ENCODE measurements at places on chromosomes 6 and 20.

DNA sequence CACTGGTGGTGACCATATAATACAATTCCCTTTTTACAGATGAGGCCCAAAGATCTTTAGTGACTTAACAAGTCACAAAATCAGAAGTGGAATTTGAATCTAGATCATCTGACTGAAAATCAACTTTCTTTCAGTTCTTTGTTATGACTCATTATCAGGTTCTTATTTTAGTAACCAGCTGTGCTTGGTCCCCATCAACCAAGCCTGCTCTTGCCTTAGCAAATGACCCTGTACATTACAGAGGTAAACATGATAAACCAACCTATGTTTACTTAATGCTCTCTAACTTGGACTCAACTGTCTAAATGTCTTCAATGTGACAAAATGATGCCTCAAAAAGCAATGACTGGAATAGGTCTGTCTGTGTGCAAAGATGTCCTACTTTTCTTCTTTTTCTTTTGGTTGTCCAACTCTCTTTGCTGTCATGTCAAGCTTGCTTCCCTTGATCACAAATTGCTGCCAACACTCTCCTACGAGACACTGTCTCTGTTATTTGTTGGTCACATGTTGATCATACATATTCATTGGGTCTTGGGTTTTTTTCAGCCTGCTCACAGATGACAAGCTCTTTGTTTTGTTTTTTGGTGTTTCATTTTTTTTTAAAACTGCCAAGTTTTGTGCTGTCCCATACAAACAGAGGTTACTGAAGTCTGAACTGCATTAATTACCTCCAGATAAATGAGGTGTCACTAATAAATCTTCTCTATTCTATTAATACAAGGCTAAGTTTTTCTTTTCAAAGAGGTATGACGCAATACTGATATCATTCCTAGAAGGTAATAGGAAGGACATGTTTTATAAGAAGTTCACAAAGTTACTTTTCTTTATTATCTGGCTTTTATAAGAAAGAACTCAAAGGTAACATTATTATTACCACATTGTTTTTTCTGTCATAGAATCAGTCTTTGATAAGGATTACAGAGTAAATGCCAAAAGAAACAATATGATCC, 62.2 kb upstream of the PLN start:
- no peak for DNase-seq

DNA sequence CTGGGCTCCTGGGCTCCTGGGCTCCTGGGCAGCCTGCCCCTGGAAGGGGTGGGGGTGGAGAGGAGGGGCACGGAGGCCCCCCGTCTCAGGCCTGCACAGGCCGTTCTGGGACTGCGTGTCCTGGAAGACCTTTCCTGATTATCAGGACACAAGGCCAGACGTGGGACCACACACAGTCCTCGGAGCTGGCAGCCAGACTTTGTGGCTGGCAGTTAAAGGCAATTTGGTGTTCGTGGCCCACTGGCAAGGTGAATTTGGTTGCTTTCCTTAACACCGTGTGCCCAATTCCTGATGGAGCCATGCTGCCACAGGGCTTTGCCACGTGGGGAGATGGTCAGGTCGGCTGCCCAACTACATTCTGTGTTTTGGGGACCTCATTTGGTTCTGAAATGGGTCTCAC, 113.5 kb downstream of the SMOC2 start:
- no peak for DNase-seq

GRCh38 chr6:14786455-14786854, 459.4 kb upstream of the JARID2 start:
- DNase-seq: no peak

GRCh38 chr6:20325641-20326421, 75.8 kb upstream of the E2F3 start:
- no peak for DNase-seq

DNA sequence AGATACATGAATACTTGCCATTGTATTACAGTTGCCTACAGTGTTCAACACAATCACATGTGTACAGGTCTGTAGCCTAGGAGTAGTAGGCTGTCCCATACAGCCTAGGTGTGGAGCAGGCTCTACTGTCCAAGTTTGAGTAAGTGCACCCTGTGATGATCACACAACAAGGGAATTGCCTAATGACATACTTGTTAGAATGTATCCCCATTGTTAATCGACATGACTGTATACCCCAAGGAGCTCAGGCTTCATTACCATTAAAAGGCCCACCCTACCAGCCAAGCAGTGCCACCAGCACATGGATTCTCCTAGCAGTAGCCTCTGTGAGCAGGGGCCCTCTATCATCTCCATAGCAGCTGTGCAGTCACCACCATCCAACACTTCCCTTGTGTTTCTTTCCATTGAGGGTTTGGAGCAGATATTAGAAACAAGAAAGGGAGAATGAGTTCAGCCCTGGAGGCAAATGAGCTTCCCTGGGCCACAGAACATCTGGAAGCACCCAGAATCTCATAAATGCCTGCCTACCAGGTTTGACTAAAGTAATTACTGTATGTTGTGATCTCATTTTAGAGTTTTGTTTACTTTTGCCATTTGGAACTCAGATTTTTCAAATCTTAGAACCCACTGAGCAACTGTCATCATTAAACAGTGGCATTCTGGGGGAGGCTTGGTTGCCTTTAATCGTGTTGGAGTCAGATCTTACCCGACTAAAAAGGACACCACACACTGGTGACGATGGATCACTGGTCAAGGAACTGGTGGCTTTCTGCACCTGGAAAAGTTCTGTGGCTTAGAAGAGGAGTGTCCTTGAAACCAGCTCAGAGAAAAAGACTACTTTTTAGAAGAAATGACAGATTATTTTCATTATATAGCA, 104.9 kb downstream of the TULP4 start:
- no peak for DNase-seq

DNA sequence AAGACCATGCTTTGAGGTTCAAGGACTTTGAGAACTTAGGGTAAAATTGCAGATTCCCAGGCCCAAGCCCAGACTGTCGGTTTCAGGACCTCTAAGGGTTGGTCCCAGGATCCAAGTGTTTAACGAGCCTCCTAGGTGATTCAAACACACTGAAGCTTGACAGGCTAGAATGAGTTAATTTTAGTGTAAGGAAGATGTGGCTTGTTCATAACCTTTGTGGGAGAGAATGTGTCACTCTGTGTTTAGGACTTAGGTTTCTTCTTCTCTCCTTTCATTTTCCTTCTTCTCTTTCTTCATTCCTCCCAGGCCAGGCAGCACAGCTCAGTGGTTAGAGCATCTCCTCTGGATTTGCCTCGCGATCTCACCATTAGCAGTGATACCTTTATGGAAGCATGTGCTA, 104.8 kb upstream of the KCNG1 start:
- DNase-seq: no peak

- DNase-seq: no peak
Measured at GRCh38 chr6:48255094-48255493, 144.1 kb upstream of the PTCHD4 start.

- no peak for DNase-seq
Measured at GRCh38 chr6:159493898-159494585, 199.0 kb downstream of the SOD2 start.

DNA sequence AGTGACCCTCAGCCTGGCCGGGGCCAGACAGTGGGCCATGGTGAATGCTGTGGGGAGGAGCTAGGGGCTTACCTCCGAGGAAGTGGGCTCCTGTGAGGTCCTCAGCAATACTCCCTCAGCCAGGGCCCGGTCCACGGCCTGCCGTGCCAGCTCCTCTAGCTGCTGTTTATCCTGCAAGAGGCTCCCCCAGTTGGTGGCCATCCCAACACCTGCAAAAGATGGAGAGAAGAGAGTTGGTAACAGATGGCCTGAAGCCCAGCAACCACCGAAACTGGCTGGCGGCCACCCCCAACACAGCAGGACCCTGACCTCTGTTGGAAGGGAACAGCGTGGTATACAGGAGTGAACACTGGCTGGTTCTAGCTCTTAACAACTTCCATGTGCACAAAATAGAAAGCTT, 4.0 kb downstream of the GSS start:
- no peak for DNase-seq

DNA sequence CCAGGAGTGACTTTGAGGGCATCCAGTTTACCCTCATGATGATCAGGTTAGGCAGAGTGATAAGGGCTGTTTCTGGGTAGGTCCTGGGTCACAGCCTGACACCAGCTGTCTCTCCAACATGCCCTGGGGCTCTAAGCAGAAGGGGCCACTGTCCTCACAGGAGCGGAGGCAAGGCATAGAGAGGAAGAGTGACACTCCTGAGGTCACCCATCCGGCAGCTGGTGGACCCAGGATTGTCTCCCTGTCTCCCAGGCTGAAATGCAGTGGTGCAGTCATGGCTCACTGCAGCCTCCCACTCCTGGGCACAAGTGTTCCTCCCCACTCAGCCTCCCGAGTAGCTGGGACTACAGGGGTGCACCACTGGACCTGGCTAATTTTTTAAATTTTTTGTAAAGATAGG, 12.0 kb downstream of the DLGAP4 start:
- no peak for DNase-seq

Measured in activated naive CD4-positive, alpha-beta T cell treated with anti-CD3 and anti-CD28 coated beads, Interleukin-2, amount 50 U/mL, for 16 hours (primary cell).